ENCODE measurements at places on chromosomes 3 and 15.

GRCh38 chr3:136142592-136142991 lies 53.5 kb downstream of the MSL2 start:
- no peak for DNase-seq

DNA sequence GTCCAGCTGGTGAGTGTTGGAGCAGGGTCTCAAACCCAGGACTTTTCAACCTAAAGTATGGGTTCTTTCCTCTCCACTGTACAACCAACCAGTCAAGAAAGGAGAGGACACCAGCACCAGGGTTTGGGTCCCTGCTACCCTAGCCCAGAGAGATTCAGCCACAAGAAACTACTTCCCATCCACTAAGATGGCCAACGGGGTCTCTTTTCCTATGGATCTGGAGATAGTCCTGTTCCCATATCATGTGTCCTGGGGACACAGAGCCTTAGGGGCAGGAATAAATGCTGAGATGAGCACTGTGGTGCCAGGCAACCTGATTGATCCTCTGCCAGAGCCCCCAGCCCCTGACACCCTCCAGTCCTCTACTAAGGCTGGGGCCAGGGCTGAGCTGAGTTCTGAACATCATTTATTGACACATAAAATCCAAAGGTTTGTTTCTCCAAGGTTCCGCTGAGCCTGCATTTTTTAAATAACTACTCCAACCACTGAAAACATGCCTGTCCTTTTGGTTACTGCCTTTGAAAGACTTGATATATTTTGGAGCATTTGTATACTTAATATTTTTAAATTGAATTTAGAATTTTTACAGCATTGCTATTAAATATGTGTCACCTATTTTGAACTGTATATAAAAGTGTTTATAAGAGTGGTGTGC lies 26.0 kb downstream of the MRPL46 start:
- DNase-seq = no peak

GRCh38 chr3:14274999-14275961 lies 96.7 kb downstream of the LSM3 start:
- DNase-seq = no peak

- DNase-seq = no peak
Measured at GRCh38 chr3:134364061-134364935, 9.9 kb downstream of the AMOTL2 start.

DNA sequence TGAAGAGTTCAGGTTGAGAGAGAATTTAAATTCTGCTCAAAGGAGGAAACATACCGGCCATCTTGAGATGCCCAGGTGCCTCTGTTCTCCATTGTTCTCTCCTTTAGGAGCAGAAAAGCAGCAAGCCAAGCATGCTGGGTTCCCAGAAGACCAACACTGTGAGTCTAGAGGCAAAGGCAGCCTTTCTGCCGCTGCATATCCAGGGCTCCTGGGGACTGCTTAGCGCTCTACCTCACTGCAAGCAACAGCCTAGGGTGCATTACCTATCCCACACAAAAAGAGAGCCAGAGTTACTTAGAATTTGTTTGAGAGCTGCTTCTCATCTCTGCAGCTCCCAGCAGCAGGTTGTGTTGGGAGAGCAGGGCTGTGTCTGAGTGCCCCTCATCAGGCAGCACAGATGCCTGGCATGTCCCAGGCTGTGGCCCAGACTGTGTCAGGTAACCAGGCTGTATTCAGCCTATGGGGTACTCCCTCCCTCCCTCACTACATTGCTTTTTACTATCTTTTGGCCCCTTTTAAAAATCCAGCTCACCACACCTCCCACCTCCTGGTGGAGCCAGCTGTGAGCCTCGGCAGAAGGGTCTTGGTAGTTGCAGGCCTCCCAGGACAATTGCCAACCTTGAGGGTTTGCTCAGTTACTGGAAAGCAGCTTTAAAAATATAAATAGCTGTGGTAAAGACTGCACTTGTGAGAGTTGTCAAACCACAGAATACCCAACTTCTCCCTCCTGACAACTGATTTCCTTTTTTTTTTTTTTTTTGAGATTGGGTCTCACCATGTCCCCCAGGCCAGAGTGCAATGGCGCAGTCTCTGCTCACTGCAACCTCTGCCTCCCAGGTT lies 30.2 kb downstream of the BCL2L10 start:
- DNase-seq = no peak

GRCh38 chr3:160409812-160410610 lies 10.6 kb downstream of the SMC4 start:
- no peak for DNase-seq

DNA sequence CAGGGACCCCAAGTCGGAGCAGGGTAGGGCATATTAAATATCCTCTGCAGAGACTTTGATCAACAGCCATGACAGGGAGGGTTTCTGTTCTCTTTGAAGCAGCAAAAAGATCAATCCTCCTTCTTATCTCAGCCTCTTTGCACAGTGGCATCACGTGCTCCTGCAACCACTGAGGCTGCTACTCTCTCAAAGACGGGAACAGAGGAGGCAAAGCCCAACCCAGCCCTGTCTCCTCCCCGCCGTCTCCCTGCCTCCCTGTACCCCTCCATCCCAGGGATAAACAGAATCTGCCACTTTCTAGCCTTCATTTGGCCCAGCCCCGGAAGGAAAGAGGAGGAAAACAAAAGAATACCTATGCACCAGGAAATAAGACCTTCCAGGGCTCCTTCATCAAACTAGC lies 7.5 kb upstream of the TBC1D21 start:
- DNase-seq = no peak

GRCh38 chr3:59762941-59763340 lies 713.1 kb upstream of the CFAP20DC start:
- DNase-seq = no peak

GRCh38 chr3:8424281-8424680 lies 77.3 kb upstream of the LMCD1 start:
- DNase-seq = no peak

- no peak for DNase-seq
Measured at GRCh38 chr3:133130168-133130567, 92.0 kb downstream of the TMEM108 start.

DNA sequence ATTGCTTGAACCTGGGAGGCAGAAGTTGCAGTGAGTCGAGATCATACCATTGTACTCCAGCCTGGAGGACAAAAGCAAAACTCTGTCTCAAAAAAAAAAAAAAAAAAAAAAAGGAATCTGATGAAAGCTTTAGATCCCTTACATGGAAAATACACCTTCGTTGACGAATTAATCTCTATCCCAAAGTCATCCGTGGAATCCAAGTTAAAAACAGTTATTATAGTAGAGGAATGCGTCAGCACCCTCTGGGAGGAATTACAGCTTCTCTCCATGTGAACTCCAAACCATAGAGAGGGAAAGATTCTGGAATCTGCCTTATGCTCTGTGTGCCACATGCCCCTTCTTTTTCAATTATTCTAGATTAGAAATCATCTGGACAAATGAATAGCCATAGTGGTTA lies 192.3 kb upstream of the C2CD4B start:
- DNase-seq = no peak

- DNase-seq = no peak
Measured at GRCh38 chr15:39461536-39462130, 119.2 kb upstream of the THBS1 start.

- no peak for DNase-seq
Measured at GRCh38 chr15:33994005-33994615, 25.8 kb downstream of the CHRM5 start.

- no peak for DNase-seq
Measured at GRCh38 chr3:73789825-73790444, 165.2 kb upstream of the PDZRN3 start.

GRCh38 chr15:79364571-79365240 lies 53.8 kb downstream of the TMED3 start:
- no peak for DNase-seq

- no peak for DNase-seq
Measured at GRCh38 chr15:28191832-28192231, 92.7 kb upstream of the OCA2 start.

DNA sequence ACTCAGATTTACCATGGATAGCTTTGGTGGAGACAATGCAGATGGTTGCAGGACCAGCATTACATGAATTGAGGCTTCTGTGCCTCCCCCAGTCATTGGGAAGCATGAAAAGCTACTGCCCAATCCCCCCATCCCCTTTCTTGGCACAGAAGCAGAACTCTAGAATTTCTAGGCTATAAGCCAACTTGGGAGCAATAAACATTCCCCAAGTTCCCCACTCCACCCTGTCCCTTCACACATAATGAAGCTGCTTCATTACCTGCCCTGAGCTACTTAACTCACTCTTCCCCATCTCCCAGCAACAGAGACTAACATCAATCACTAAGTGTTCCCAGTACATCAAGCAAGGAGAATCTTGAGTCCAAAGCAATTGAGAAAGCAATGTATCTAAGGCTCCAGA lies 164.5 kb downstream of the RORA start:
- DNase-seq = no peak

GRCh38 chr15:97692301-97693015 lies 268.0 kb upstream of the ARRDC4 start:
- no peak for DNase-seq

DNA sequence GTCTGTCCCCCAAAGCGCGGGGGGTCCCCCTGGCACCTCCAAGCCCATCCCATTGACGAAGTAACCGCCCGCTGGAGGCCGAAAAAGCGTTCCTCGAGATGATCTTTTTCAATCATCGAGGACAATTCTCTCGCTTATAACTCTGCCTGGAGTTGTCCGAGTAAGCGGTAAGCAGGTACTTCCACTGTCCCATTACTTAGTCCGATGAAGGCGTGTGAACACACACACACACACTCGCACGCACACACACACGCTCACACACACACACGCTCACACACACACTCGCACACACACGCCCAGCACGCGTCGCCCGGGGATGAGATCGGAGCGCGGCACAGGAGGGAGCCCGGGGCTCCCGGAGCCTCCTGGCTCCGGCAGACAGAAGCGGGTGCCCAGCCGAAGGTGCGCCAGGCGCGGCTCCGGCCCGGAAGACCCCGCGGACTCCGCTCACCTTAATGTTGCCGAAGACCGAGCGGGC lies 430 bp downstream of the SLCO2A1 start:
- no peak for DNase-seq

Data from activated gamma-delta T cell treated with anti-CD3 and anti-CD28 coated beads, Interleukin-2, amount 50 U/mL, for 16 hours (primary cell).